B cell (primary cell): ENCODE measurements at places on chromosomes 5 and 9.

- no peak for DNase-seq
These were observed 87.0 kb upstream of the MTAP start for GRCh38 chr9:21715408-21715807.

- no peak for DNase-seq
These were observed 124.4 kb upstream of the MAP1B start for GRCh38 chr5:71982717-71983395.

- no peak for DNase-seq
These were observed 110.3 kb upstream of the TBC1D2 start for GRCh38 chr9:98365781-98366180.

GRCh38 chr5:55039843-55040242 lies 15.8 kb downstream of the GZMK start:
- DNase-seq = no peak

DNA sequence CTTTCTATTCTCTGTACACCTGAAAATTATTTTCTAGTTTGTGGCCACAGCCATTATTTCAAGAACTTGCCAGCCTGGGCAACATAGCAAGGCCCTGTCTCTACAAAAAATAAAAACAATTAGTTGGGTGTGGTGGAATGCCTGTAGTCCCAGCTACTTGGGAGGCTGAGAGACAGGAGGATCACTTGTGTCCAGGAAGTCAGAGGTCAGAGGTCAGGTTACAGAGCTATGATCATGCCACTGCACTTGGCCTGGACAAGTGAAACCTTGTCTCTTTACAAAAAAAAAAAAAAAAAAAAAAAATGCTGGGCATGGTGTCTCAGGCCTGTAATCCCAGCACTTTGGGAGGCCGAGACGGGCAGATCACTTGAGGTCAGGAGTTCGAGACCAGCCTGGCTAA lies 58.3 kb downstream of the HMGCR start:
- no peak for DNase-seq

GRCh38 chr9:138050472-138051330 lies 173.1 kb downstream of the CACNA1B start:
- no peak for DNase-seq

GRCh38 chr9:98627296-98627695 lies 81.4 kb downstream of the GABBR2 start:
- DNase-seq = no peak

- DNase-seq = no peak
These were observed 717.9 kb upstream of the WWC1 start for GRCh38 chr5:167573370-167574127.

DNA sequence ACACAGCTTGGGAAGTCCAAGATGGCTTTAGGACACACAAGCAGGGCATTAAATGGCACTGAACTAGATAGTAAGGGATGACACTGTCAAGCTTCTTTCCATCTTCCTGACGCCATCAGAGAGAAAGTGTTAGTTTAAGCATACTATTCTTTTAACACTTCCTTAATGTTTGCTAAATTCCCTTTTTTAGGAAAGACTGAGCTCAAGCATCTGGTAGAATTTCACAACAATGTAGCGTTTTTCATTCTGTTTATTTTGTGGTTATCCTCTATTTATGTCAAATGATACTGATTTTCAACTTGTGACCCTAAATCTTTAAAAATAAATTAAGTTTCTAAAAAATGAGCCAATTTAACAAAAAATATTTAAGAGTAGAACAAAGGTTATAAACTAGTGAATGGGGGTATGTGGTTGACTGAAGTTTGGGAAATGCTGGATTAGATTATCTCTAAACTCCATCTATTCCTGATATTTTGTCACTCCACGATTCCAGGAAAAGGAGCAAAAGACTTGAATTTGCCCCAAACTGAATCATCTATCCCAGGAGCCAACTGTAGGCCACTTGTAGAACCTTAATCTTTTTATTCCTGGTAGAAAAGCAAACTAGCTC lies 147.4 kb upstream of the KLF9 start:
- no peak for DNase-seq
